Naive B cell (primary cell): ENCODE measurements at places on chromosomes 13 and 19.

- no peak for DNase-seq
Measured at GRCh38 chr13:81393721-81394120, 1052.8 kb upstream of the SPRY2 start.

GRCh38 chr13:90315061-90315460 is 1032.4 kb upstream of the MIR17HG start:
- DNase-seq, result no peak

DNA sequence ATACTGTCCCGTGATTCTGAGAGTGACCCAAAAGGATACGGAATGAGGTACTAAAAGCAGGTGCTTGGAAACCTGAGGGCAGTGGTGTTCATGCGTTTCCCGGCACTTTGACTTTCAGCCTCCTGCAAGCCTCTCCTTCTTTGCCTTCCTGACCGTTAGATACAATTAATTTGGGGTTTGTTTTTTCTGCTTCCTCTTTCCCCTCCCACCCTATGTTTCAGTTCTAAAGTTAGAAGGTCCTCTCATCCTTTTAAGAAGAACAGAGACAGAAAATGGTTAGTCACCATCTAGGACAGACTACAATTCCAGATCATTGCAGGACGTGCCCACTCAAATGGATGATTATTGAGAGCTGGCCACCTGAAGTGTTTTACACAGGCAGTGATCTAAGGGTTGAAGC is 1.8 kb upstream of the LILRB4 start:
- no peak for DNase-seq

- DNase-seq, result no peak
Measured at GRCh38 chr13:40220299-40220935, 446.0 kb downstream of the FOXO1 start.

GRCh38 chr13:77489566-77490337 is 45.8 kb upstream of the SCEL start:
- DNase-seq, result no peak

DNA sequence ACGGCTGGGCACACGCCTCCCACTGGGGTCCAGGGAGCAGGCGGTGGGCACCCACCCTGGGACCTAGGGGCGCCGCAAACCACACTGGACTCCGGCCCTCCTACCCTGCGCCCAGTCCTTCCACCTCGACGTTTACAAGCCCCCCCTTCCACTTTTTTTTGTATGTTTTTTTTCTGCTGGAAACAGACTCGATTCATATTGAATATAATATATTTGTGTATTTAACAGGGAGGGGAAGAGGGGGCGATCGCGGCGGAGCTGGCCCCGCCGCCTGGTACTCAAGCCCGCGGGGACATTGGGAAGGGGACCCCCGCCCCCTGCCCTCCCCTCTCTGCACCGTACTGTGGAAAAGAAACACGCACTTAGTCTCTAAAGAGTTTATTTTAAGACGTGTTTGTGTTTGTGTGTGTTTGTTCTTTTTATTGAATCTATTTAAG is 1.6 kb downstream of the JUNB start:
- DNase-seq, result no peak

- DNase-seq, result no peak
Measured at GRCh38 chr13:100941377-100942368, 267.1 kb upstream of the TMTC4 start.

DNA sequence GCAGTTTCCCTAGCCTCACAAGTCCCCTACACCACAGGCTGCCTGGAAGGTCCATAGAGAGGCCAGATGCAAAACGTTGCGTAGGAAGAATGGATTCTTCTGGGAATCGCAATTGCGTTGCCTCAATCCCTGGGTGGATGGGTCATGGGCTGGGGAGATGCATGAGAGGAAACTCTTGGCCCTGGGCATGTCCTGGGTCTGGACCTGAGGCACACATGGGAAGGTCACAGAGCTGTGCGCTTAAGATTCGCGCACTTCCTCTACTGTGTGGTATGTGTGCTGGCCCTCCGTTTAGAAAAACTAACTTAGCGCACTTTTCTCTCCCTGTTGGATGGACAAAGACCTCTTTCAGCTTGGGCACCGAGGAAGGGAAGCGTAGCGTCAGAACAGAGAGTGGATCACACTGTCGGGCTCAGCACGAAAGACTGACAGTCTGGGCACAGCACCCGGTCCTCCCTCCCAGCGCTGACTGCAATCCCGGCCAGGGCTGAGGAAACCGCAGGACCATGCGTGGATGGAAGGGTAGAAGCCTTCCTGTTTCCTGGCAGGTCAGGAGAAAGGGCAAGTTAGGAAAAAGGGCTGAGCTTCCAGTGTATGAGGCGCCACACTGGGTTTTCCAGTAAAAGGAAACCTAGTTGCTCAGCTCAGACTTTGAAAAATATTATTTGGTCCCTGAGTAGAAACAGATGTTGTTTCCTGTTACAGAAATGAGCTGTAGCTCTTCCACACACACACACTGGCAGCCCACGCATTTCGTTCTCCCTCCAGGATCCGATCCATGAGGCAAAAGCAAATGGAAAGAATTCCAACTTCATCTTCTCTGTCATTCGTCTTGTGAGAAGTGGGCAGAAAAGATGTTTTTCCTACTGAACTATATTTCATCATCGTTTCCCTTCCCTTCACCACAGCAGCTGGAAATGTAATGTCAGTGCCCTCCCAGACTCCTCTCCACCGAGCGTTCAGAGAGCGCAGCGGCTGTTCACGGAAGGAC is 86.0 kb downstream of the ING1 start:
- DNase-seq, result no peak

- DNase-seq, result peak; percentile 27
Measured at GRCh38 chr13:43804461-43805070, 17.8 kb upstream of the ENOX1 start.

GRCh38 chr13:30882026-30882850 is 23.8 kb upstream of the MEDAG start:
- DNase-seq, result no peak

DNA sequence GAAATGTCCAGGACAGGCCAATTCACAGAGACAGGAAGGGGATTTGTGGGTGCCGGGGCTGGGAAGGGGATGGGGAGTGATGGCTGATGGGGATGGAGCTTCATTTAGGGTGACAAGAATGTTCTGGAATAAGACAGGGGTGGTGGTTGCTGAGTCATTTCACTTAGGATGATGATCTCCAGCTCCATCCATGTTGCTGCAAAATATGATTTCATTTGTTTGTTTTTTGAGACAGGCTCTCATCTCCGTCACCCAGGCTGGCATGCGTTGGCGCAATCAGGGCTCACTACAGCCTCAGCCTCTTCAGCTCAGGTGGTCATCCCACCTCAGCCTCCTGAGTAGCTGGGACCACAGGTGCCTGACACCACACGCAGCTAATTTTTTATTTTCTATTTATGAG is 3.1 kb upstream of the JSRP1 start:
- DNase-seq, result no peak

- no peak for DNase-seq
Measured at GRCh38 chr19:49102303-49102702, 11.9 kb upstream of the LIN7B start.

GRCh38 chr19:4186087-4186993 is 3.9 kb downstream of the ANKRD24 start:
- peak; percentile 50 for DNase-seq

DNA sequence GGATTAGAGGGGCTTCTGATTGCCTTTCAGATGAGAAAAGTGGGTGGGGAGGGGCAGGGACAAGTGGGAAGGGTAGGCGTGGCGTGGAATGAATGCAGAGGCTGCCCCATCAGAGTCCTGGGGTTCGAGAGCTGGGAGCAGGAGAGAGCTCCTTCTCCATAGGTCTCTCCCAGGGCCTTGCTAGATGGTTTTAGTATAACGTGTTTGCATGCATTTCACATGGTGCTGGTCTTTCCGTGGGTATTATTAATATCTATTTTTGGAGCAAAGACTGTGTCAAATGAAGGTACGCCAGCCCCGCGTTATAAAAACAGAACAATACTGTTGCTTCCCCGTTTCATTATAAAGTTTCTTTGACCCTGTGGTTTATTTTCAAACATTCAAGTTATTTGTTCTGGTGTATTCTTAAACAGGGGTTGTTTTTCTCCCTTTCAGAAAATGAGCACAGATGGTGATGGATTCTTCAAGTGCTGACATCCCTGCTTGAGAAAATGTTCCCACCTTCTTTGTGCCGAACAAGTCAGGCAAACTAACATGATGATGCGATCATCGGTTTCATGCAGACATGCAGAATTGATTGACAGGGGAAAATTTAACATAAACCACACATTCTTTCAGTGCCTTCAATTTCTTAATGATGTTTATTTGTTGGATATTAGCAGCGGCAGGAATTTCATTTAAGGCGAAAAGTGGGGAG is 62.1 kb upstream of the ZNF536 start:
- DNase-seq, result no peak

DNA sequence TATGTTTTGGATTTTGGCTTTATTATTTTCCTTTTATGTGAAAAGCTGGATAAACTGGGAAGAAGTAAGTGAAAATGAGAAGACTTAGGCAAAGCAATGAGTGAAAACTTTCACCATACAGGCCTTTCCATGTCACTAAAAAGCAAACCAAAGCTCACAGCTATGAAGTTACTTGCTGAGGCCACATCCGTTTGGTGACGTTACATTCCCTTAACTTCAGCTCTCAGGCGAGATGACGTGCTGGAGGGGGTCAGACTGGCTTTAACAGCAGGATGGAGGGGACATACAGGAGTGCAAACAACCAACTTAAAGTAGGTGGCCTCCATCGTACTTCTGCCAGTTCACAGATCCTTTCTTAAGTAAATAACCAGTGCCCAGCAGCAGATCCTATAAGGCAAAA is 522.3 kb downstream of the MYO16 start:
- DNase-seq, result no peak

- no peak for DNase-seq
Measured at GRCh38 chr13:20337884-20338551, 105.9 kb upstream of the GJB6 start.

- no peak for DNase-seq
Measured at GRCh38 chr19:16867211-16867610, 21.6 kb upstream of the F2RL3 start.

GRCh38 chr13:99741960-99742359 is 229.6 kb downstream of the ZIC5 start:
- DNase-seq, result no peak

- DNase-seq, result no peak
Measured at GRCh38 chr13:106088085-106088484, 447.4 kb downstream of the EFNB2 start.

- no peak for DNase-seq
Measured at GRCh38 chr13:52597676-52598075, 44.6 kb upstream of the HNRNPA1L2 start.

- DNase-seq, result peak; percentile 78
Measured at GRCh38 chr19:6739390-6739882, at the start of gene TRIP10. TSS of gene TRIP10 (plus strand) at chr19:6739680. CDS start at chr19:6739762, 82 bp downstream.

- DNase-seq, result no peak
Measured at GRCh38 chr13:45830121-45830520, 21.4 kb downstream of the SIAH3 start.

DNA sequence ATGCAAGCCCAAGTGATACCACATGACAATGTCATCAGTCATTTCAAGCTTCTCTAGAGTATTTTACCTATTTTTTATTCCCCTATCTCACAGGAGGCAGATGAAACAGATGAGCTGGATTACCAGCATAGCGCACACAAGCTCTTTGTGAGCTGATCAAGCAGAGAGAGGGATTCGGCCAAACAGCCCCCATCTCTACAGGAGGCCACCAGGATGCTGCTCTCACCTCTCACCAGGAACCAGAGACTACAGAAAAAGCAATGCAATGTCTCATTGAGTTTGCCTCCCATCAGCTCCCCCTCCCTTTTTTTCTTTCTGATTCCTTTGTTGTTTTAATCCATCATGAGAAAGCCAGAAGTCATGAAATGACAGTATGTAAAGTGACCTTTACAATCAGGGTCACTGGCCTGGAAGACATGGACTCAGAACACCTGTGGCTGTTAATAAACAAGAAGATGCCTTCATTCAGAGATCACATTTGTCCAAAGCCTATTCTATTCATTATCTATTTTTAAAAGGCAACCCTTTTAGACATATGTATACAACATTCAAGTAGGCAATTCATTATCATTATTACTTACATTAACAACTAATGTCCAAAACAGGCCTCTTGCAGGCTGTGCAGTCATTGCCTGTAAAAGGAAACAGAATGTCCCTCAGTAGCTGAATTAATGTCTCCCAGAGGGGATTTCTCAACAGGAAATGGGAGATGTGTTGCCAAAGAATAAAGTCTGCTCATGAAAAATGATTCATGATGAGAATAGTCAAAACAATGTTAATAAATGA is 656.6 kb downstream of the TBC1D4 start:
- DNase-seq, result no peak

GRCh38 chr13:96130818-96131340 is 41.0 kb downstream of the HS6ST3 start:
- no peak for DNase-seq

DNA sequence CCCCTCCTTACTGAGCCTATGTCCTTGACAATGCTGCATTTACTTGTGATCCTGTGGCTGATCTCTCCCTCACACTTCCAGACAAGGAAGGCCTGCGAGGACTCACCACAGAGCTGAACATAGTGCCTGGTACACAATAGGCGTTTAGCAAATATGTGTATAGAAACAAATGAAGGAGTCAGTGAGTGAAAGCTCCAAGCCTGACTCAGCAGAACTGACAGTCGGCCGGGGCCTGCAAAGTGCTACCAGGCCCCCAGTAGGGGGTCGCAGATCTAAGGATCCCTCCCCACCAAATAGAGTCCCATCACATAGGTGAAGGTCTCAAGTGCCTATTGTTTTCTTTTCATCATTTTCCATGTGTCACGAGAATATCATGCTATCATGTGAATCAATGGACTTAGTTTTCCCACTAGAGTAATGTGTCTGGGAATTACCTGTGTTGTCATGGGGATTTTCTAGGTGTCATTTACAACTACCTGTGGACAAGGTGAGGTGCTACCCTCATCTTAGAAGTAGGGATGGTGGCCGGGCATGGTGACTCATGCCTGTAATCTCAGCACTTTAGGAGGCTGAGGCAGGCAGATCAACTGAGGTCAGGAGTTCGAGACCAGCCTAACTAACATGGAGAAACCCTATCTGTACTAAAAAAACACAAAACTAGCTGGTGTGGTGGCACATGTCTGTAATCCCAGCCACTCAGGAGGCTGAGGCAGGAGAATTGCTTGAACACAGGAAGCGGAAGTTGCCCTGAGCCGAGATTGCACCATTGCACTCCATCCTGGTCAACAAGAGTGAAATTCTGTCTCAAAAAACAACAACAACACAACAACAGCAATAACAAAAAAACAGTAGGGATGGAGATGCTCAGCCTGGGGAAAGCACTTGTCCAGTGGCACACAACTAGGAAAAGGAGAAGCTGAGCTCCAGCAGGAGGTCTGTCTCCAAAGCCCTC is 50.3 kb upstream of the CYP2A7 start:
- no peak for DNase-seq
